Prostate gland (tissue), 2 donors: ENCODE measurements at places on chromosomes 7 and 10.

- DNase-seq = no peak
Measured at GRCh38 chr7:139959718-139960117, 103.0 kb downstream of the PARP12 start.

DNA sequence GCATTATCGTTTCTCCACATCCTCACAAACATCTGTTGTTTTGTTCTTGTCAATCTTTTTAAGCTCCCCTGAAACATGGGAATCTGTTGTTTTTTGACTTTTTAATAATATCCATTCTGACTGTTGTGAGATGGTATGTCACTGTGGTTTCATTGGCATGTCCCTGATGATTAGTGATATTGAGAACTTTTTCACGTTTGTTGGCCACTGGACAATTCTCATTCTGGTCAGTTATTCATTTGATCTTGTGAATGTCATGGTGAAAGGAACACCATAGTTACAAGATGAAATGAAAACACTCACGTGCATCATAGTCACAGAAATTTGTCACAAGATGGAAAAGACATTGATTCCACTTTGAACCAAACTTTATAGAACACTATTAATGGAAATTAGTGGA is 20.5 kb upstream of the SGCE start:
- no peak for DNase-seq

GRCh38 chr10:25978771-25979170 is 44.7 kb downstream of the MYO3A start:
- DNase-seq = no peak

DNA sequence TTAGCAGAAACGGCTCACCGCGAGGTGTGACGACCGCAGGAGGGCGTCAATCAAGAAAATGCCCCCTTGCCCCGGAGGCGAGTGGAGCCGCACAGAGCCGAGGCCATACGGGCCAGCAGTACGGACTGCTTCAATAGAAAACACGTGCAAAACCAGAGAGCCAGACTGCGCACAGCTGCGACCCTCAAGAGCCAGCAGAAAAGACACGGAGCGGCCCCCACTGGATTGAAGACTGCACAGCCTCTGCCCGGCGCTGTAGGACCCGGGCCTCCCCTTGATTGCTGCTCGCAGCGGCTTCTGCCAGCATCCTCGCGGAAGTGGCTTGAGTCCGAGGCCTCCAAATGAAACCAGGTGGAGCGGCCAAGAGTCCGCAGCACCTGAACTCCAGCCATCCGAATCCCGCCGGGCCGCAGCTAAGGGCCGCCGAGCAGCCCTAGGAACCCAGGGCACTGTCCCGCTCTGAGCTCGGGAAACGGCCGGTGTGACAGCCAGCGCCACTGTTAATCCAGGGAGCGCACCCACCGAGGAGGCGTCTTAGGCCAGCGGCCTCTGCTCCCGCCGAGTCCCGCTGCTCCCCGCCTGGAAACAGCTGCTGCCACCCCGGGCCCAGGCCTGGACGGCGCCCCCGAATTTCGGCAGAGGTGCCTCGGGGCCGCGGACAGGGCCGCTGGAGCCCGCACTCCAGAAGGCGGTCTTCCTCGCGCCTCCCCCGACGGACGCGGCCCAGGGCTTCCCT is 660 bp upstream of the HHEX start:
- peak; percentile 24 for DNase-seq
